ENCODE measurements at places on chromosomes 2 and 18.

DNA sequence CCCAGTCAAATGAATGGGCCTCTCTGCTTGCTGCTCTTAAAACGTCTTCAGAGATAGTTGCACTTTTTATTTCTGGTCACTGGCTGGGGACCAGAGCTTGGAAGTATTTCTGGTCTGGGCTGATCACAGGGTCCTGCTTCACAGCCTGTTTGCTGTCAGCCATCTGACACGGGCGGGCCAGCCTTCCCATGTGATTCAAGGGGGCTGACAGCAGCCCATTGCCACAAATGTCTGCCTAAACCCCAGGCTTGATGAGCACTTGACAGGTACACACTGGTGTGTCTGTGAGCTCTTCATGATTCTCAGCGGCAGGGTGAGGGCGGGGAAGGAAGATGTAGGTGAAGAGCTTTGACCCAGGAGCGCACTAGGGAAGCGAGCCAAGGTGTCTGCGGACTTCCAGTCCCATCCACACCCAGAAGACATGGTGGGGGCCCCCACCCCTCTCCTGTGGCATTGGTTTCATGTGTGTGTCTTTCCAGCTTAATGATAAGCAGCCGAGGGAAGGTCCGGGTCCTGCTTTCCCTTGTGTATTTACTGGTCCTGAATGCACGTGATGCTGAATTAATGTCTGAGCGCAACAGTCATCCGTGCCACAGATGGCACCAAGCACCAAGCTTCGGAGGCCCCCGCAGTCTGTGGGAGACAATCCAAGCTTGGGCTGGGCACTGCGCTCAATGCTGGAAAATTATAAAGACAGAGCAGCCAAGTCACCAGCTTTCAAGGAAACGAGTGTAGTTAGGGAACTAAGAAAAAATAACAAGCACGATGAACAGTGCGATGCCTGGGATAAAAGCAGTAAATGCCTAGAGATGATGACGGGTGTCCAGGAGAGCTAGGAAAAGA lies 73.3 kb downstream of the SH3BP4 start:
- DNase-seq = no peak

DNA sequence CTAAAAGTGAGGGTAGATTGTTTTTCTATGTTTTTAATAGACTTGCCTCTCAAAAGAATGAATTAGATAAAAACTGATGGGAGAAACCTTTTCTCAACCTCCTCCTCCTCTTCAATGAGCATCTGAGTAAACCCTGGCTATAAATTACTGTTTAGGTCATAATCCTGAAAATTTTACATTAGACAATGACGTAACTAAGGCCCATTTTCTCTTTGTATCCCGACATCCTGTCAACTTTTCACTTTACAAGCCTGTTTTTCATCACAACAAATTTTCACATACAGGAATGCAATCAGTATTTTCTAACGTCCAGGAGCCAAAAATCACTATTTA lies 1.3 kb downstream of the SPIRE1 start:
- DNase-seq = no peak

- DNase-seq = no peak
Measured at GRCh38 chr2:54638103-54638502, 85.4 kb upstream of the EML6 start.

DNA sequence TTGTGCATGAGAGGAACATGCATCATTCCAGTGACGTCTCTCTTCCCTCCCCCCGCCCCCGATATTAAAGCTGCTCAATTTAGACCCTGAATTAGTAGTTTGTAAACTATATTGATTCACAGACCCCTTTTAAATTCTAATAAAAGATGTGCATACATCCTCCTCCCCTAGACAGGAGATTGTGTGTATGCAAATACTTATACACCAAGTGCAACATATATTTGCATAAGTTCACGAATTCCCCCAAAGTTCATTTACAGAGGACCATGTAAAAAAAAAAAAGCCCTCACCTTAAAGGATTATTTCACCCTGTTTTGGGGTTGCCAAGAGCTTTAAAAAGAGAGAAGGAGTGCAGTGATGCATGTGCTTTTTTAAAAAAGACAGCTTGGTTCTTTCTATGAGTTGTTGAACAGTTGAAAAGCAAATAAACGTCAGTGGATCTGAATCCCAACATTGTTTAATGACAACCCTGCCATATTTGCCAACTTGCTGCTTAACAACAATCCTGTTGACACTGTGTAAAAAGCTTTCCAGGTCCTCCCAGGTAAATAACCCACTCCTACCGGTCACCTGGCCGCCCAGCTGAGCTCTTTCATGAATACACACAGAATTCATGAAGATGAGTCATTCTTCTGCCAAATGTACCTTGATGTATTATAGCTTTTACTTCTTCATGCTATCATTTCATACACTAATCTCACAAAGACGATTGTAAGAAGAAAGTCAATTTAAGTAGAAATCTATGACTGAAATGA lies 211.5 kb downstream of the IKZF2 start:
- DNase-seq = peak; percentile 48

Data from lower lobe of right lung (tissue), 2 donors.